BJ (cell line): ENCODE measurements at places on chromosomes 6 and 20. TPM values are rescaled to one million over a fixed set of nuclear protein-coding genes. Genes with fewer than 3 reads are reported as not detected.

ZNF165 gene
- 0.10 and 0.38 TPM in 2 replicates for polyA plus RNA-seq

C2 gene
- 0.74 and 1.2 TPM in 2 replicates for polyA plus RNA-seq

LHFPL5 gene
- polyA plus RNA-seq: not detected in 2 replicates

NHSL1 gene
- 3.3 and 3.6 TPM in 2 replicates for polyA plus RNA-seq

SMOC2 gene
- not detected in 2 replicates for polyA plus RNA-seq
